Liver (tissue), 10 donors: ENCODE measurements at places on chromosomes 4 and X. TPM values are rescaled to one million over a fixed set of nuclear protein-coding genes. Genes with fewer than 3 reads are reported as not detected.

DNA sequence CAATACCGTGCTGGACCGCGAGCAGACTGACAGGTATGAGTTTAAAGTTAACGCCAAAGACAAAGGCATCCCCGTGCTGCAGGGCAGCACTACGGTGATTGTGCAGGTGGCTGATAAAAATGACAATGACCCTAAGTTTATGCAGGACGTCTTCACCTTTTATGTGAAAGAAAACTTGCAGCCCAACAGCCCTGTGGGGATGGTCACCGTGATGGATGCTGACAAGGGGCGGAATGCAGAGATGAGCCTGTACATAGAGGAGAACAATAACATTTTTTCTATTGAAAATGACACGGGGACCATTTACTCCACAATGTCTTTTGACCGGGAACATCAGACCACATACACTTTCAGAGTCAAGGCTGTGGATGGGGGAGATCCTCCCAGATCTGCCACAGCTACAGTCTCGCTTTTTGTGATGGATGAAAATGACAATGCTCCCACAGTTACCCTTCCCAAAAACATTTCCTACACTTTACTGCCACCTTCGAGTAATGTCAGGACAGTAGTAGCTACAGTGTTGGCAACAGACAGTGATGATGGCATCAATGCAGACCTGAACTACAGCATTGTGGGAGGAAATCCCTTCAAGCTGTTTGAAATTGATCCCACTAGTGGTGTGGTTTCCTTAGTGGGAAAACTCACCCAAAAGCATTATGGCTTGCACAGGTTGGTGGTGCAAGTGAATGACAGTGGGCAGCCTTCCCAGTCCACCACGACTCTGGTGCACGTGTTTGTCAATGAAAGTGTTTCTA is 3.2 kb downstream of the PCDH7 start:
- H3K4me1 ChIP-seq = peaks cover 19% of the 10 kb centered on the region
- DNase-seq = no peak
- peaks cover 3% of the 10 kb centered on the region for H3K27me3 ChIP-seq
- peak overlapping the region; percentile 24 for H3K4me3 ChIP-seq
- no peaks in the 10 kb centered on the region for H3K36me3 ChIP-seq

DNA sequence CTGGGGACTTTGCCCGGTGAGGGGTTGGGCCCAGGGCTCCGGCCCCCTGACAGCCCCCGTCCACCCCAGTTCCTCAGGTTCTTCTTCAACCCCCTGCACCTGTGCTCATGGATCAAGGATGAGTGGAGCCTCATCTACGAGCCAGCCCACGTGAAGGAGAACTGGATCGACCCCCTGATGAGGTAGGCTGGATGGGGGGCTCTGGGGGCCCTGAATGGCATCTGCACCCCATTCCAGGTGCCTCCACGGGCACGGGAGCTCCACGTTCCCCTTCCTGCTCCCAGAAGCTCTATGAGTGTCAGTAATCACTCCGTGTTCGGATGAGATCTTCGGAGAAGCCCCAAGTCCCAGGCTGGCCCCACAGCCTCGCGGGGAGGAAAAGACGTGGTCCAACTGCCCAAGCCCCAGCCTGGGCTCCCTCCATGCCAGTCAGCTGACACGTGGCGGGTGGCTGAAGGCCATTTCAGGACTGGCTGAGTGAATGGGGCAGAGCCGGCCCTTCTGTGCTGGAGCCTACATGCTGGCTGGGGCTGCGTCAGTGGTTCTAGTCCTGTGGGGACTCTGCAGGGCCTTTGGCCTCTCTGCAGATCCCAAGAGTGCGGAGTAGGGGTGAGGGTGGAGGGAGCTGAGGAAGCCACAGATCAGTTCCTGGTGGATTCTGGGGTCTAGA is 24.4 kb downstream of the CFAP99 start:
- H3K27me3 ChIP-seq = no peaks in the 10 kb centered on the region
- H3K27ac ChIP-seq = no peak overlapping the region
- no peak for DNase-seq
- no peak overlapping the region for H3K4me3 ChIP-seq

DNA sequence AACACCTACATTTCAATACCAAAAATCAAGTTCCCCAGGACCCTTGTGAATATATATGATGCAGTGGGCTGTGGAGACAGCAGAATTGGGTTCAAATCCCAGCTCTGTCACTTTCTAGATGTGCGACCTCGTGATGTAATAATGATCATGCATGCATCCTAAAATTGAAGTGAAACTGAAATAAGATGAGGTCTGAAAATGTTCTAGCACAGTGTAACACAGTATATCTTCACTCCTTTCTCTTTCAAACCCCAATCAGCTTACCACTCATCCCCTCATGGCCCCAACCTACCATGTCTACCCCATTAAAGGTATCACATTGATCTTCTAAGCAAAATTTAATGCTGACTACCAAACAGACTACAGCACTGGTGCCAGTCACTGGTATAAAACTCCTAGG is 69.9 kb upstream of the BRS3 start:
- no peaks in the 10 kb centered on the region for H3K27me3 ChIP-seq
- H3K4me1 ChIP-seq = no peaks in the 10 kb centered on the region
- H3K36me3 ChIP-seq = no peaks in the 10 kb centered on the region

DNA sequence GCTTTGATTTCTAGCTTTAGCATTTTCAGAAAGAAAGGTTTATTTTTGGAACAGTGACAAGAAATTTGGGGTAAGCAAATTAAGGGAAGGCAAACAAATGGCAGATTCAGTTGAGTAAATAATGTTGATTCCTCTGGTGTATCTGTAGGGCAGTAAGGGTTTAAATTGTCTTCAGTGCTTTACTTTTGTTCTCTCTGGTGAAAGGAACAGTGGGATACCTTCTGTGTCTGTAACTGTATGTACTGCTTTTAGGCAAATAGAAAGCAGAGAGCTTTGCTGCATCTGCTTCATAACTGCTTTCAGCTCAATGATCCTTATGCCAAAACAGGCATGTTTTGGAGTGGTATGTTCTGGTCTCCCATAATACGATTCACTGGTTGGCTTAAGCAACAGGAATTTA is 932.1 kb upstream of the SLIT2 start:
- H3K27ac ChIP-seq = no peak overlapping the region
- H3K36me3 ChIP-seq = no peaks in the 10 kb centered on the region
- peaks cover 4% of the 10 kb centered on the region for H3K27me3 ChIP-seq
- no peaks in the 10 kb centered on the region for H3K4me1 ChIP-seq
- H3K4me3 ChIP-seq = no peak overlapping the region

CENPU gene
- 1.3 TPM for total RNA-seq

FAM47E gene
- 2.0 TPM for total RNA-seq

DNA sequence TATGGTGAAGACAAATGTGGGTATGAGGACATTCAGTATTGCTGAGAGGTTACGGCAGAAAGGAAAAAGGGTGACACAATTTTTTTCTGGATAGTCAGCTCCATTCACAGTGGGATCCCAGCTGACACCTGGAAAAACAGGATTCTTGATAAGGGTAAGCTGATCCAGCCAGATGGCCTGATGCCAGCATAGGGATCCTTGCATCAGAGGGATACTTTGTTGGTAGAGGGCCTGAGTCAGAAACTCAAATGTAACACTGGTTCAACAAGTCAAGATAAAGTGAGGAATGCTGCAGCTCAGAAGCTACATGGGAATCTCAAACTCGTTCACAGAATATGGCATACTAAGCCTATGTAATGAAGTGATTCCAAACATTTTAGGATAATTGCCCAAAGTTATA is 726.7 kb downstream of the C4orf33 start:
- no peak for DNase-seq
- H3K27me3 ChIP-seq = no peaks in the 10 kb centered on the region
- H3K4me1 ChIP-seq = no peaks in the 10 kb centered on the region
- no peak overlapping the region for H3K4me3 ChIP-seq
- no peak overlapping the region for H3K27ac ChIP-seq
- H3K36me3 ChIP-seq = no peaks in the 10 kb centered on the region

GRCh38 chrX:154596290-154596929 is 11.5 kb downstream of the CTAG1A start:
- H3K27me3 ChIP-seq = peaks cover 5% of the 10 kb centered on the region
- DNase-seq = no peak
- H3K27ac ChIP-seq = no peak overlapping the region

- no peak for DNase-seq
- no peaks in the 10 kb centered on the region for H3K27me3 ChIP-seq
- no peaks in the 10 kb centered on the region for H3K4me1 ChIP-seq
- H3K36me3 ChIP-seq = no peaks in the 10 kb centered on the region
- peak overlapping the region; percentile 42 for H3K4me3 ChIP-seq
These were observed 1.0 kb downstream of the ARMCX1 start for GRCh38 chrX:101551380-101551767.

- DNase-seq = no peak
- H3K27me3 ChIP-seq = no peaks in the 10 kb centered on the region
- H3K4me3 ChIP-seq = no peak overlapping the region
These were observed 38.1 kb upstream of the TRPC5 start for GRCh38 chrX:112120721-112121120.

DNA sequence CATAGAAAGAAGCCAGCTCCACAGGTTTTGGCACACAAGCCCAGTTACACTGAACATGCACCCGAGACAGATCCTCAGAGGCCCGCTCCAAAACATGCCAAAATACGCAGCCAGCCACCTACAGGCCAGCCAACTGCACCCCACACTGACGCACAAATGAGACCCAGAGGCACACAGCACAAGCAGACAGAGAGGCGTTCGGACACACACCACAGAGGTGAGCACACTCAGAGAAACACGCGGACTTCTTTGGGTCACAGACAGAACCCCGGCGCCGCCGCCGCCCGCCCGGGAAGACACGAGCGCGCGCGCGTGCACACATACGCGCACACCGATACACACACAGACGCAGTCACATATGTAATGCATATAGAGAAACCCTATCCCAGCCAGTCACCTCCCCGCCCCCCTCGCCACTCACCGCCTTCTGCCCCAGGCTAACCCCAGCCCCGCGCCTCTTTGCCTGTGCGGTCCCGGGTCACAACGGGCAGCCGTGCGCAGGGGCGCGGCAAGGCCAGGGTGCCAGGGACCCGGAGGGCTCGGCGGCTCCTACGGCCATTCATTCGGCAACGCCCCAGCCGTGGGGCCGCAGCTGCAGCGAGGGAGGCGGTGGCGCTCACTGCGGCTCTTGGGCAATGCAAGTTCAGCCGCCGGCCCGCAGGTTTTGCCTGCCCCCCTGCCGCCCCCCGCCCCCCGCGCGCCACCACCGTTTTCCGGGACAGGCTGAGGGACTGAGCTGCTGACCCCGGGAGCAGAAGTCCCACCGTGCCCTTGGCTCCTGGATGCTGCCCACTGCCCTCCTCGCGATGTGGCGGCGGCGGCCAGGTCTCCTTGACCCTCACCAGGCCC is 553 bp downstream of the SEPTIN6 start:
- H3K27me3 ChIP-seq = no peaks in the 10 kb centered on the region
- peak; percentile 45 for DNase-seq

- no peak overlapping the region for H3K27ac ChIP-seq
- no peak for DNase-seq
- no peak overlapping the region for H3K4me3 ChIP-seq
- H3K4me1 ChIP-seq = no peaks in the 10 kb centered on the region
These were observed 325.0 kb downstream of the RAB28 start for GRCh38 chr4:13159041-13159620.

RNF150 gene
- total RNA-seq = 1.4 TPM

NEXMIF gene
- 0.08 TPM for total RNA-seq

GRCh38 chr4:10096978-10097335 is 19.6 kb downstream of the WDR1 start:
- no peak for DNase-seq
- H3K36me3 ChIP-seq = peaks cover 6% of the 10 kb centered on the region
- peaks cover 5% of the 10 kb centered on the region for H3K4me1 ChIP-seq
- no peak overlapping the region for H3K27ac ChIP-seq

DNA sequence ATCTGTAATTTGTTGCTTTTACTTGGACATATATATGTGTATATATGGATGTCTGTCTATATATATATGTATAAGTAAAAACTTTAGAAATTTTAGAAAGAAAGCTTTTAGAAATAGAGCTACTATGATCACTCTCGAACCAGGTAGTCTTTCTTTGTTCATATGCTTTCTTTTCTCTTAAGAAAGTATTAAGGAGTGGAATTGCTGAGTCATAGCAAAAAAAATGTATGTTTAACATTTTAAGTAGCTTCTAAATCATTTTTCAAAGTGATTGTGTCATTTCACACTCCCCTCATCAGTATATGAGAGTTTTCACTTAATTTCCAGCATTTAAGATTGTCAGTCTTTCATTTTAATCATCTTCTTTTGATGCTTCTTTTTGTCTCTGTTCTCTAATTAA is 447.9 kb upstream of the TECRL start:
- H3K27me3 ChIP-seq = no peaks in the 10 kb centered on the region
- no peak for DNase-seq
- no peak overlapping the region for H3K4me3 ChIP-seq
- H3K27ac ChIP-seq = no peak overlapping the region

DNA sequence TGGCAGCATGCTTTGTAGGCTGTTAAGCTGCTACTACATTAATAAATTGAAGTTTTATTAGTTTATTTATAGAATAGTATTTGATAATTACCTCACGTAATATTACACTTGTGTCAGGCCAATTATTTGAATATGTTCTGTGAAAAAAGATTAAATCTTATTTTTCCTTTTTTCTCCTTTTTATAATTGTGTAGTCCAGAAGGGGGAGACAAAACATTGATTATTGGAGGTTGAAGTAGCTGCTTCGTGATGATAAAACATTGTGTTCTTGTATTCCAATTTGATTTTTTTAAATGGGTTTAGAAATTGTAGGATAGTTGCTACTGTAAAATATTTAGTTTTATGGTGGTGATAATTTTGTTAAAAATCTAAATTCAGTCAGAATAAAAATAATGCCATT is 85.7 kb downstream of the DIAPH2 start:
- no peak overlapping the region for H3K4me3 ChIP-seq
- H3K27ac ChIP-seq = no peak overlapping the region
- no peaks in the 10 kb centered on the region for H3K36me3 ChIP-seq
- no peaks in the 10 kb centered on the region for H3K27me3 ChIP-seq
- no peak for DNase-seq
- peaks cover 2% of the 10 kb centered on the region for H3K4me1 ChIP-seq

GRCh38 chr4:42574870-42575430 is 82.0 kb downstream of the ATP8A1 start:
- H3K4me3 ChIP-seq = no peak overlapping the region
- no peak for DNase-seq
- no peaks in the 10 kb centered on the region for H3K36me3 ChIP-seq
- no peaks in the 10 kb centered on the region for H3K4me1 ChIP-seq
- no peaks in the 10 kb centered on the region for H3K27me3 ChIP-seq
- H3K27ac ChIP-seq = no peak overlapping the region

DNA sequence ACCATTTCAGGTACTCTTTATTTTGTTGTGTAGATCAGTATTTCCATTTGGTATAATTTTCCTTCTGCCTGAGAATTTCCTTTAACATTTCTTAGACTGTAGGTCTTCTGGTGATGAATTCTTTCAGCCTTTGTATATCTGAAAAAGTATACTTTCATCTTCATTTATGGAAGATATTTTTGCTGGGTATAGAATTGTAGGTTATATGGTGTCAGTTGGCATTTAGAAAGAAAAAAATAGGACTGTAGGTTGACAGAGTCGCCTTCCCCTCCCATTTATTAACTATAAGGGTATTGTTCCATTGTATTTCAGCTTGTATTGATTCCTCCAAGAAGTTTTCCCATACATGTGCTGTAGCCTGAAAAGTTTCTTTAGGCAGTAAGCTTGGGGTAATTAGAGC is 71.9 kb downstream of the KDM6A start:
- H3K27ac ChIP-seq = no peak overlapping the region
- H3K4me3 ChIP-seq = no peak overlapping the region
- no peaks in the 10 kb centered on the region for H3K36me3 ChIP-seq
- no peaks in the 10 kb centered on the region for H3K27me3 ChIP-seq
